ENCODE measurements at places on chromosomes 1 and 21.
A peak's percentile ranks its signal among the peaks of the same experiment; 100 is the strongest.

DNA sequence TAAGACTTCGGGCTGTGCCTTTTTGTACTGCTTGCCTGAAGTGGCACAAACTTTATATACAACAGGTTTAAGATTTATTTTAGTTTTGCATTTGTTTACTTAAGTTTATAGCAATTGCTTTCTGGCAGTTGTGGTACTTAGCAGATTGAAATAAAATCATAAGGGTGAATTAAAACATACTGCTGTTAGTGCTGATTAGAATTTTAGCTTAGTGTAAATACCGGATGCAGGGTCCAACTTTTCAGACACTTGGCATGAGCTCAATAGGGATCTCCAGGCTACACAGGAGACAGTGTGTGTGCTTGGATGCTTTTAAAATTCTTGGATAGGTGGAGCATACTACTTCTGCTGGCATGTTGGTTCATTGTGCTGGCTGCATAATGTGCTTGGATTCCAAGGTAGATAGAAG is 159.6 kb downstream of the NFIA start:
- DNase-seq: no peak

DNA sequence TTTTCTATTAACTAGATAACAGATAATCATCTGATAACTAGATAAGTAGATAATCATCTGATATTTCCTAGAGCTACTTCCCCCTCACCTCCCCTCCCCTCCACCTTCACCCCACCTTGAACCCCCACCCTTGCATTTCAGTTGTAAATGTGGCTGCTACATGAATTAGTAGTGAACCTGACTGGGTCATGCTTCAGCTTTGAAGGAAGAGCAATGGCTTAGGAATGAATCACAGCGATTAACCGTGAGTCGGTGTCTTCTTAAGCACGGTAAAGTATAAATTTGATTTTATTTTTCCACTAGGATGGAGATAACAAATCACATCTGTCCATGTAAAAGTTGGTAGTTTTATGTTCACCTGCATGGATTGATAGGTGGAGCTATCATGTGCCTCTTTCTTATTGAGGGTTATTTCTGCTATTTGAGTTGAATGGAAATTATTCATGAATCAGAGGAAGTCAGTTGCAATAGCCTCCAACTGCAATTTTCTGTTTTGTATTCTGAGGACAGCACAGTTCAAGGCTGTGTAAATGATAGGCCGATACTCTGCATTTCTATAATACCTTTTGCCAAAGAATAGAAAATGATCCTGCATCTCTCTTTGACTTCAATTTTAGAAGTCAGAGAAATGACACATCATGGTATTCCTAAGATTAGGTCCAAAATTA is 235.0 kb downstream of the PTGER3 start:
- DNase-seq: no peak

- no peak for DNase-seq
These were observed 45.7 kb downstream of the ELK4 start for GRCh38 chr1:205585835-205586785.

GRCh38 chr1:7253988-7254587 is 468.8 kb downstream of the CAMTA1 start:
- no peak for DNase-seq

DNA sequence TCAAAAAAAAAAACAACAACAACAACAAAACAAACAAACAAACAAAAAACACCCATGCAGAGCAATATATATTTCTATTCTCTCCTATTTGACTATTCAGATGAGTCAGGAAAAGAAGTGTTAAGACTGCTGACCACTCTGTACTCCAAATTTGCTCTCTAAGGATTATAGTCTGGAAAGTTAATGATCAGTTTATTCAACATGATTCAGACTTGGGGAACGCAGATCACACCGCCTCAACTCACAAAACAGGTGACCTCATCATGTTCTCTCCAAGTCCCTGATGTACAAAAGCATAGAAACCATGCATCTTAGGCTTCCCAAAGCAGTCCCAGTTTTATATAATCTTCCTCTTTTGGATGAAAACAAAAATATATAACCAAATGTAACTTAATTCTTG is 51.9 kb upstream of the PRRC2C start:
- no peak for DNase-seq

DNA sequence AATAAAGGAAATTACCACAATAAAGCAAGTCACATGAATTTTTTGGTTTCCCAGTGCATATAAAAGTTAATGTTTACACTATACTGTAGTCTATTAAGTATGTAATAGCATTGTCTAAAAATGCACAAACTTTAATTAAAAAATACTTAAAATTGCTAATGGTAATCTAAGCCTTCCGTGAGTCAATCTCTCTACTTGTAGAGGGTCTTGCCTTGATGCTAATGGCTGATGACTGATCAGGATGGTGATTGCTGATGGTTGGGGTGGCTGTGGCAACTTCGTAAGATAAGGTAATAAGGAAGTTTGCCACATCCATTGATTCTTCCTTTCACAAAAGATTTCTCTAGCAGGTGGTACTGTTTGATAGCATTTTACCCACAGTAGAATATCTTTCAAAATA is 466.6 kb upstream of the PROX1 start:
- DNase-seq: no peak

DNA sequence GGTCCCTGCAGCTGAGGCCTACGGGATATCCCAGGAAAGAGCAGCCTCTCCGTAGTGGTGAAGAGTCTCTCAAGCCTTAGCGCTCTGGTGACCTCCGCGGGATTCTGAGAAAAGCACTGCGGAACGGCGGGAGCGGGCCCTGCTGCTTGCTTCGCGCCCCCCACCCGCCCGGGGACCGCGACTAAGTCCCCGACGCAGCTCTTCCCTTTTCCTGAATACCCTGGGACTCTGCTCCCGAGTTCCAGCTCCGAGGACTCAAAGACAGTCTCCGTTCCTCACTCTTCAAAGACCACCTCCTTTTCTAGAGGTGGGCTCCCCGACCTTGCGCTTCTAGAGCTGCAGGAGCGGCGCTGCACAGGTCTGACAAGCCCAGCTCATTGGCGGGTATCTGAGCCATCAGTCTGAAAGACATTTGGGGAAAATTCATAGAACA is 3.6 kb upstream of the PRRX1 start:
- no peak for DNase-seq

DNA sequence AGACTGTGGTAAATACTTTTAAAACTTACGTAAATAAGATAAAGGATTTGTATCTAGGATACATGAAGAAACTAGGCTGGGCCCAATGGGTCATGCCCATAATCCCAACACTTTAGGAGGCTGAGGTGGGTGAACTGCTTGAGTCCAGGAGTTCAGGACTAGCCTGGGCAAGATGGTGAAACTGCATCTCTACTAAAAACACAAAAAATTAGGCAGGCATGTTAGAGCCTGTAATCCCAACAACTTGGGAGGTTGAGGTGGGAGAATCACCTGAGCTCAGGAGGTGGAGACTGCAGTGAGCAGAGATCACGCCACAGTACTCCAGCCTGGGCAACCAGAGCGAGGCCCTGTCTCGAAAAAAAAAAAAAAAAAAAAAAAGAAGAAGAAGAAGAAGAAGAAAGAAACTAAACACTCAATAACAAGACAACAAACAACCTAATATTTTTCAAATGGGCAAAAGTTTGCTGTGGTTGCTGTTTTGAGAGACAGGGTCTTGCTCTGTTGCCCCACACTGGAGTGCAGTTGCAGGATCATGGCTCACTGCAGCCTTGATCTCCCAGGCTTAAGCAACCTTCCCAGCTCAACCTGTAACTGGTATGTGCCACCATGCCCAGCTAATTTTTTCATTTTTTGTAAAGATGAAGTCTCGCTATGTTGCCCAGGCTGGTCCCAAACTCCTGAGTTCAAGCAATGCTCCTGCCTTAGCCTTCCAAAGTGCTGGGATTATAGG is 78.3 kb downstream of the EIF4G3 start:
- no peak for DNase-seq

- no peak for DNase-seq
These were observed 28.7 kb downstream of the TRABD2B start for GRCh38 chr1:47968556-47968888.

DNA sequence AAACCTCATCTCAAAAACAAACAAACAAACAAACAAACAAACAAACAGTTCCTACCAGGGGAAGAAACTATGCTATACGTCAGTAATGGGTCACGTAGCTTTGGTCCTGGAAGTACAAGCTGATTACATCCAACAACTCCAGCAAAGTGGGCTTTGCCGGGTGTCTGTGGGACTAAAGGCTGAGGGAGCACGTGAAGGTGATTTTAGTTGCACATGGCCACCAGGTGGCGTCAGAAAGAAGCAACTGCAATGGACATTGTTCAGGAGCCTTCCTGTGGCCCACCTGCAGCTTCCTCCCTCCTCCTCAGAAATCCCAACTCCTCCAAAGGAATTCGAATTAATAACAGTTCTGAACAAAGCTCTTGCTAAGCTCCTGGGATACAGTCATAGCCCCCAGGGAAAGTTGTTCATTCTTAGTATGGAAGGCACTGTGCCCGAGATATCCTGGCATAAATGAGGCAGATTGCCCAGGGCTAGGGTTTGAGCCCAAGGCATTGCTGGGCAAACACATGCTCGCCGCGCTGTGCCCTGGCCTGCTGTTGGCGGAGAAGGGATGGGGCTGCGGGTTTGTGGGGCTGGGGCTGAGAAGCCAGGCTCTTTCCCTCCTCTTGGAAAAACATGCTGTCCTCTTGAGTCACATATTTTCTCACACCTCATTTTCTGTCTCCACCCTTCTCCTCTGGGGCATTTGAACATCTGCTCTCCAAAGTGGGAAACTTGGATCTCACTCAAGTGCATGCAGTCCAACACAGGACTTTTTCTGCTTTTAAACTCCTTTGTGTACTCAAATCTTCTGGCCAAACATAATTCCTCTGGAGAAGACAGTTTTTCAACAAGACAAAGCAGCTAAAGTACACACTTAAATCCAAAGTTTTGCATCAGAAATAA is 28.6 kb downstream of the AKNAD1 start:
- DNase-seq: peak; percentile 65

DNA sequence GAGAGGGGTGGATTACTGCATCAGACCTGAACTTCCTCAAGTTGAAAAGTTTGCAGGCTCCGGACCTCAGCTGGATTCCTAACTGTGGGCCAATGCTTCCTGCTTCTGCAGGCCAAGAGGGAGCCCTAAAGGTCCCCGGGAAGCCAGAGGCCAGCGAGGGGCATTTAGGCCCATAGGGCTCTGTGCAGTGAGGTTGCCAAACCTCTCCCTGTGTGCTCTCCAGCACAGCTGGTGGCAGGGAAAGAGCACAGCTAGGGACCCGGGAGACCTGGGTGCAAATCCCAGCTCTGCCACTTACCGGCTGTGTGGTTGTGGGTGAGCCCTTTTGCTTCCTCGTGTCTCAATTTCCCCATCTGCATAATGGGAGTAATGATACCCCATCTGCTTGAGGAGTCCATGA is 100.5 kb downstream of the PAX7 start:
- DNase-seq: no peak

- no peak for DNase-seq
These were observed 26.7 kb downstream of the TSPAN2 start for GRCh38 chr1:115062542-115063004.

DNA sequence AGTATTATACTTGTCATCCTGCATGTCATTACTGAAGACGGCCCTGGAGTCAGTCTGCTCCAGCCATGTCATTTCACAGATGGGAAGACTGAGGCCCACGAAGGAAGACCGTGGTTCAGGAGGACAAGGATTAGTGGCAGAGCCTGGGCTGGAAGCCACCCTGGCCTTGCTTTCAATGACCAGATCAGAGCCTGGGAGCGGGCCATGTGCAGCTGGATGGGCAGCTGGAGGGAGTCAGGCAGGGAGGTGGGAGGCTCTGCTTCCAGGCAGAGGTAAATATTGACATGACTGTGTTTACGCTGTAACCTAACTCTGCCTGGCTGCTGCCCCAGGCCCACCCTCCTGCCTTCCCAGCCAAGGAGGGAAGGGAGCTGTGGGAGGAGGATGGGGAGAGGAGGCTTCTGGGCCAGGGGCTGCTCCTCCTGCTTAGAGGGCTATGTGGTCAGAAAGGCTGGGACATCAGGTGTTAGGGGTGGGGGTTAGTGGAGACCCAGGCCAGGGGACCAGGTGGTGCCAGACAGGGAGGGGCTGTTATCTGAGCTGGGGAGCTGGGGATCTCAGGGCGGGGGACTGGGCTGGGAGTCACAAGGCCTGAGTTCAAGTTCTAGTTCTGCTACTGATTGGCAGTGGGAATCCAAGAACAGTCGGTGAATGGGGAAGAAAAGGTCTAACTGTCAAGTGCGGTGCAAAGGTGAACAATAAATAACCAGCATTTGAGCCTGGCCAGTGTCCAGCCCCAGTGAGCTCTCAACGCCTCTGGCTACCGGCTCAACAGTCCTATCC is 48.5 kb upstream of the ECE1 start:
- DNase-seq: no peak

- DNase-seq: no peak
These were observed 86.6 kb upstream of the ACTRT2 start for GRCh38 chr1:2934642-2935081.

- no peak for DNase-seq
These were observed 959 bp downstream of the CD58 start for GRCh38 chr1:116569776-116570357.

- no peak for DNase-seq
These were observed 20.7 kb downstream of the FOXO6 start for GRCh38 chr1:41381692-41382479.

DNA sequence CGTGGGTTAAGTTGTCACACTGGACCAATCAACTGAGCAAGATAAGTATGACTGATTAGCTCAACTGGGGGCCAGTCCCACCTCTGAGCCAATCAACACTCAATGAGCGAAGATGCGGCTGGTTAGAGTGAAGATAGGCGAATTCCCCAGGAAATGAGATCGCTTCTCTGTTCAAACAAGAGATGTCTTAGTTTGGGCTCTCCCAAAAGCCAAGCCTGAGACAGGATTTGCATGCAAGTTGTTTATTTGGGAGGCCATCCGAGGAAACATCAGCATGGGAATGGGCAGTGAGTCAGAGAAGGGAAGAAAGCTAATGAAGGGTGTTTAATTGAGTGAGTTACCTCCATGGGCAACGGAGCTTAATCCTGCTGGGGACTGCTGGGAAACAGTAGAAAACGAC is 4.9 kb upstream of the GJB5 start:
- DNase-seq: no peak

- DNase-seq: no peak
These were observed 5.6 kb downstream of the COL8A2 start for GRCh38 chr1:36119456-36119855.

DNA sequence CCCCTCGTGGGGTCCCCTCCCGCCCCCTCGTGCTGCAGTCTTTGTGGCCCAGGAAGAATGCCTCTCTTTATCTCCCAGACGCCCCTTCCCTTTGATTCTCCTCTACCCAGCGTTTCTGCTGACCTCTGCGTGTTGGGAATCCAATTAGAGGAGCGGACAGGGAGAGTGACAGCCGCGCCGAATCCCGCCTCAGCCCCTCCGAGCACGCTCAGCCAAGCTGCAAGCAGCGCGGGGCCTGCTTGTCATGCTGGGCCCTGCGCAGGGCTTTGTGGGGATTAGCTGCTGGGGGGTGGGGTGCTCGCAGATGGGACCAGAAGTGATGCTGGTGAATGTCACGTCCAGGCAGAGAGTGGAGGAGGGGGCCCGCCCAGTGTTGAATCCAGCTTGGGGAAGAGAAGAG is 91.1 kb downstream of the EPHB2 start:
- no peak for DNase-seq

DNA sequence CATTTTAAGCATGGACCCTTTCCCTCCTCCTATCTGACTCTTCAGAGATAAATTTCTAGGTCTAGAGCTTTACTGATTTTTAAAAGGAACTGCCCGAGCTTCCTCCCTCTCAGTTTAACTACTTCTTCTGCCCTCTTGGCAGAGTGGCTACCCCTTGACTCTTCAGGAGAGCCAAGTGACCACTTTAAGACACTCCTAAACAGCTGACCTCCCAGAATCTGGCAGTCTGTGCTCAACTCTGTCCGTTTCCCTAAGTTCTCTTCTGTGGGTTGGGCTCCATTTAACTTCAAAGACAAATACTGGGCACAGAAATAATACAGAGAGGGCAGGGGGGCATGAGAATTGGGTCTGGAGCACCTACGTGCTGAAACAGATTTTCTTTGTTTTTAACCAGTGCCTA is 196.3 kb upstream of the FOXD3 start:
- no peak for DNase-seq
